NCI-H510A treated with DMSO at 0.1 percent for 48 hours (cell line): ENCODE measurements at places on chromosomes 2 and 18.

- no peak for DNase-seq
Measured at GRCh38 chr2:36480636-36481035, 117.3 kb downstream of the FEZ2 start.

- no peak for DNase-seq
Measured at GRCh38 chr2:68287580-68288441, 31.9 kb downstream of the CNRIP1 start.

GRCh38 chr2:88128654-88129312, 921 bp upstream of the FABP1 start:
- DNase-seq, result no peak

GRCh38 chr2:37026050-37026449, 58.1 kb downstream of the HEATR5B start:
- DNase-seq, result peak; percentile 9

GRCh38 chr2:11123856-11124759, 31.2 kb upstream of the SLC66A3 start:
- peak; percentile 87 for DNase-seq

DNA sequence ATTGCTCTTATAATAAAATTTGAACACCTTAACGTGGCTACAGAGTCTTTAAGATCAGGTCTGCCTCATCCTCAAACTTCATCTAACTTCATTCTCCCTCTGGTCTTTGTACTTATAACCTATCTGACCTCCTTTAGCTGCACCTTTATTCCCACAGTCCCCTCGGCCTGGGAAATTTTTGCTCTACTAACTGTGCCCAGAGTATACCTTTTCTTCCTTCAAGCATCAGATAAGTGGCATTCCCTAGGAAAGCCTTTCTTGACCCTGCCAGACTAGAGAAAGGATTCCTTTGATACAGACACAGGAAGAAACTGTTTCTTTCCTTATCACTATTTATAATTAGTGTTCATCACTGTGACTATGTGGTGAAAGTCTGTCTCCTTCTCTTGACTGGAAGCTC, 79.2 kb upstream of the RPRM start:
- no peak for DNase-seq

- DNase-seq, result peak; percentile 48
Measured at GRCh38 chr2:223993634-223994232, 36.5 kb downstream of the MRPL44 start.

DNA sequence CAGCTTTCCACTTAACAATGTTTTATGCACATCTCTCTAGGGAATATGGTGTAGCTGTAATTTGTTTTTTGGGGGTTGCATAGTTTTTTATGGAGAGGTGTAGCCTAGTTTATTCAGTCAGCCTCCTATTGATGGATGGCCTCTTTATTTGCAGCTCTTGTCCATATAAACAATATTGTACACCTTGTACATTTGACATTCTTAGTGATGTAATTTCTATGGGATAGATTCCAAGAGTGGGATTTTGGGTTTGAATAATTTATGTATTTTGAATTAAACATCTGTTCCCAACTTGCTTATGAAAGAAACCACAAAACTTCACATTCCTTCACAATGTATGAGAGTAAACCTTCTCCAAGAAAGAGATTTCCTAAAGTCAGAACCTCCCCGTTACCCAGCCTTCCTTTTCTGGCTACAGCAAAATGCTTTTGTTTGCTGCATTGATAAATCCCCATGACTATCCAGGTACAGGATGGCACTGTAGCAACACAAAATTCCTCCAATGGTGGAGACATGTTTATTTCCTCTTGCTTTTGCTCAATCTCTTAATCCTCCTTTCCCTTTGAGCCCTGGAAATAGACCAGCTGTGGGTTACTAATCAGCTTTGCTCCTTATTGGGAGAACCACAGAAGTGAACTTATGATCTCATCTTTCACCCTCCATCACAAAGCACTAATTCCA, 58.4 kb upstream of the GALR1 start:
- DNase-seq, result no peak

GRCh38 chr18:38250971-38251370, 685.4 kb upstream of the CELF4 start:
- no peak for DNase-seq

GRCh38 chr18:39667905-39668304, 2102.3 kb upstream of the CELF4 start:
- no peak for DNase-seq

DNA sequence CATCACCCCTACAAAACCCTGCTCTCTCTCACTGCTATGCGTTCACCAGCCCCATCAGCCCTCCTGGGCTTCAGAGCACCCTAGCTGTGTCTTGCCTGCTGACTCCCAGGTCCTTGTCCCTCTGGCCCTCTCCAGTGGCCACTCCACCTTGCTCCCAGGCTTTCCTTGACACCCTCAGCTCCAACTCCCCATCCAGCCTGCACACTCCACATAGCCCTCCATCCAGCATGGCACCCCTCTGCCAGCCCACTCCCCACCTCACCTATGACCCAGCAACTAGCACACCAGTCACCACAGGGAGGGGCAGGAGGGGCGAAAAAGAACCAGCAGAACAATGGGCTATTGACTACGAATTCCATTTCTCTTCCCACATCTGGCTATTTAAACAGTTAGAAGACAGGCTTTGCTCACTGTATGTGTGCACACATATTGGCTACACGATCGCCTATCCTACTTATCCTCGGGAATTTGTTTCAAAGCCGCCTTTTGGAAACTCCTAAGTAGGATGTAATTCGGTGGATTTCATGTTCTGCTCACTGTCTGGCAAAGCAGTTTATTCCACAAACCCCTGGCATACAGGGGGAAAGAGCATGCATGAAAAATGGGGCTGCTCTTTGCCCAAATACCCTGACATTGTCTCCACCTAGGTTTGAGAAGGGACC, 195.3 kb downstream of the SMAD2 start:
- DNase-seq, result no peak

DNA sequence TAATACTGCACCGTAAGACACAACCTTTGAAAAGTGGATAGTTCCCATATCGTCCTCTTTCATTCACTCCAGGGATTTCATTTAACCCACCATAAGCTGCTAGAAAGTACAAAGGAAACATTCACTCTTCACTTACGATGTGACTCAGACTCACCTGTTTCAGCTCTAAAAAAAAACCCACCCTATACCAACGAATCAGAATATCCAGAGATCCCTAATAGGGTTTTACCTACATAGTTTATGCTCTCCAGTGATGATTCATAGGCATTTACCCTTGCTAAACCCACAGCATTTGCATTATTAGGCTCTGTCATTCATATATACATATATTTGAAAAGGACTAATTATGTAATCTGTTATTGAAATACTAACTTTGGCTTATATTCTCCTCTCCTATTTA, 60.2 kb downstream of the PRPF40A start:
- DNase-seq, result no peak

- peak; percentile 99 for DNase-seq
Measured at GRCh38 chr18:33835419-33835818, 257.4 kb downstream of the ASXL3 start.

- DNase-seq, result no peak
Measured at GRCh38 chr2:64568836-64569235, 44.7 kb downstream of the AFTPH start.

DNA sequence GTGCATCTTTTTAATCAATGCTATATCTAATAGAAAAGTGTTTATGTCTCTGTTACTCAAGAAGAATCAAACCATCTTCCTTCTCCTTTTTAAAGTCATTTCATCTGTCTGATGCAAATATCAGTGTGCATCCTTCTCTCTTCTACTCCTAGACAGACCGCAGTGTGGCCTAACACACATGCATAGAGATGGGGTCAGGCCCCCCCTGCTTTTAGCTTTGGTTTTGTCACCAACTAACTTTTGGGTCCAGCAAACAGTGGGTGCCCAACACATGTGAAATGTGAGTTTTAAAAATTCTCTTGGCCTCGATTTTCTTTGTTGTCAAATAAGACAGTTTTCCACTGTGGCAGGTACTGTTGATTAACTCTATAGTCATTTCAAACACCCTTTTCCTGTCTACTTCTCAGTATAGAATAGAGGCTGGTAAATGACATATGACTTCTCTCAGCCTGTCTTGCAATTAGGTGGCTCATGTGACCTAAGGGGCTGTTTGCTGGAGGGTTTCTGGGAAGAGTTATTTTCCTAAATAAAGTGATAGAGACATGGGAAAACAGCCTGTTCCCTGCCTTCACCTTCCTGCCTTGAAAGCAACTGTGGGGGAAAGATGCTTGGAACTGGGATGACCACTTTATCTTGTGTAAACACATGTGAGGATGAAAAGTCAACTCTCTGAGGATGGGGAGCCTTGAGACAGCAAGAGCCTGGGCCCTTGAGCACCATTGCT, 65.7 kb upstream of the DARS1 start:
- DNase-seq, result peak; percentile 39

DNA sequence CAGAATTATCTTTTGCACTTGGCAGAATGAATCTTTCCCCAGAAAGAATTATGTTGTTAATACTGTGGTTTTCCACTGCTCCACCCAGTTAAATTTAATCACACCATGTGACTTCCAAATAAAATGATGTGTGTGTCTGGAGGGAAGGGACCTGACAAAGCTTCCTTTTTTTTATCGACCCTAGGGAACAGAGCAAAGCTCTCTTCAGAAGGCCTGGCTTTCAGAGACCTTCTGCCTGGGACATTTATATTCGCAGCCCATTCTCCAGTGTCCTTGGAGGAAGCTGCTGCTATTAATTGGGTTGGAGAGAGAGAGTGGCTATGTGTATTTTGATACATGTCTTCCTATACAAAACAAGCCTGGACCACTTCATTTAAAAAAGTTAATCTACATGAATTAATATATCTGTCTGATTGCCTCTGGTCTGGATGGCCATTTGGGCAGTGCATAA, 233.7 kb downstream of the PRKCE start:
- DNase-seq, result peak; percentile 26

- DNase-seq, result no peak
Measured at GRCh38 chr18:42446195-42446594, 491.2 kb downstream of the PIK3C3 start.

DNA sequence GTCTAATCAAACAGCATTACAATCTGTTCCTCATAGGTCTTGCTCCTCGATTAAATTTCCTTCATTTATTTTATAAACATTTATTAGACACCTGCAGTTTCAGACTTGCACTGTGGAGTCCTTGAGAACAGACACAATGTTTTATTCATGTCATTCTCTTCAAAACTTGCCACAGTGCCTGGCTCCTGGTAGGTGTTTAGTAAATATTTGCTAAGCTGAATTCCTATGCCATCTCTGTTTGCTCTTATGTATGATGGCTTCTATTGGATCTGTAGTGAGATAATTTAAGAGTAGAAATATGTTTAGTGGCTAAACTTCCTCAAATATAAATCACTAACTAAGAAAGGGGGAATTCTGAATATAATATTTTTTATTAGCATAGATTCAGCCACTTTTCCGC, 61.4 kb downstream of the LRATD1 start:
- peak; percentile 41 for DNase-seq

DNA sequence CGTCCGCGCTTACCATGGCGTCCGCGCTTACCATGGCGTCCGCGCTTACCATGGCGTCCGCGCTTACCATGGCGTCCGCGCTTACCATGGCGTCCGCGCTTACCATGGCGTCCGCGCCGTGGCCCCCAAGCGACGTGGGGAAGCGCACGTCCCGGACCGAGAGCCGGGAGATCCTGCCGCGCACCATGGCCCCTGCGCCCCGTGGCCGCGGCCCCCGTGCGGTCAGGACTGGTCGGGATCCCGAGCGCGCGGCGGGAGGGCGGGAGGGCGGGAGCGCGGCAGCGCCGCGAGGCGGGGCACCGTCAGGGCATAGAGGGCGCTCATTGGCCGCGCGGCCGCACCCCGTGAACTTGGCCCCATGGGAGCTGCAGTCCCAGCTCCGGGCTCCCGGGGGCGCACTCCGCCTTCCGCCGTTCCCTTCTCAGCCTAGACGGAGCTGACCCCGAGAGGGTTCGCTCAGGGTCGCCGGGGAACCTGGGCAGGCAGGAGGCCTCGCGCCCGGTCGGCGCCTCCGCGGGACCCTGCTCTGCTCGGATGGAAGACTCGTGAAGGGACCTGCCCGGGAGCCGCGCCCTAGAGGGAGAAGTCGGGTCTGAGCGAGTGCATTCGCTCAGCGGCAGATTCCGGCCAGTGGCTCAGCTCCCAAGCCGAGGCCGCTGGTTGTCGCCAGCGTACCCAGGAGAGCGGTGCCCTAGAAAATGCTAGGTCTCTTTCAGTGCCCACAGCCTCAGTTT, at the start of gene ENOSF1:
Gene ENOSF1 (minus strand): TSS at position 230 of the 734 bp plus-strand sequence. CDS start 43 bp downstream, at position 187.
- peak; percentile 75 for DNase-seq

- DNase-seq, result peak; percentile 71
Measured at GRCh38 chr2:189830510-189830909, 46.3 kb downstream of the PMS1 start.

- no peak for DNase-seq
Measured at GRCh38 chr18:78601349-78601748, 378.3 kb upstream of the SALL3 start.

- DNase-seq, result no peak
Measured at GRCh38 chr2:51717312-51717711, 685.4 kb upstream of the NRXN1 start.

GRCh38 chr2:30323499-30323898, 92.2 kb downstream of the LBH start:
- DNase-seq, result no peak

- no peak for DNase-seq
Measured at GRCh38 chr2:39488450-39488849, 51.4 kb upstream of the MAP4K3 start.

GRCh38 chr2:222734703-222735014, 63.2 kb downstream of the MOGAT1 start:
- no peak for DNase-seq

- DNase-seq, result no peak
Measured at GRCh38 chr2:10522726-10523405, 74.7 kb upstream of the ODC1 start.

DNA sequence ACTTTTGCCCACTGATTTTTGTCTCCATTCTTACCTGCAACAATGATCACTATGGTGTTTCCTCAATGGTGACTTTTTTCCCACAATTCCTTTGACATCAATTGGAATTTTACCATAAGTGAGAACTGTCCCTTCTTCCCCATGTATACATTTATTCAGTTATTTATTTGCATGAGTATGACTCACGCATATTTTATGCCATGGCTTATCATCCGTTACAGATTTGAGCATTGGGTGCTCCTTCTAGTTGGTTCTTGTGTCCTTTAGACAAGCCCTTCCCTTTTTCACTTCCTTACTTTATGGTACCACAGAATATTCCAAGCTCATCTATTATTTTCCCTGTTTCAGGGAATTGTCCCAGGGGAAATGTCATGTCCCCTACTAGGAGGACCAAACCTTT, 7.6 kb downstream of the COX5B start:
- no peak for DNase-seq
